BJ (cell line): ENCODE measurements at places on chromosomes 16 and 17.

DNA sequence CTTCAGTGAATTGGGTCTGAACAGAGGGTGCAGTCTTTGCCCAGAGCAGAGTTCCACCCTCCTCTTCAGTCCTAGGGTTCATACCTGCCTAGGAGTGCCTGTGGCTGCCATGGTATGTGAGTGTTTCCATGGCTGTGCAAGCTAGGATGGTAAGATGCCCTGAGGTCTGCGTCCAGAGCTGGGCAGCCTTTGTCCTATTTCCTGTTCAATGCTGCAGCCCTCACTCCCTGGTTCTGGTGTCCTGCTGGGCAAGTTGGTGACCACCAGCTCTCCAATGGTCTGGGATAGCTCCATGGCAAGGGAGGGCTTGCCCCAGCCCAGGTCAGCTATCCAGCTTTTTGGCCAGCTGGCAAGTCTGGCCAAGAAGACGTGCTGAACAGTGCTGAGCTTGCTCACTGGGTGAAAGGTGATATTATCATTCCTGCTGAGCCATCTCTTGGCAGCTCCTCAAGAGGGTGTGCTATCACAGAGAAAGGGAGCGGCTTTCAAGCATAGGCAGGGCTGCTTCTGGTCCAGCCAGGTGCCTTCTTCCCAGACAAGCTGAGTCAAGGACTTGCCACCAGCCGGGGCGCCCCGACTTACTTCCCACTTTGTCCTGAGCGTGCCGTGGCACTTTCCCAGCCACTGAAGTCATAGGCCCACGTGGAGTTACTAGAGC lies 13.0 kb upstream of the NFATC3 start:
- no peak for DNase-seq

DNA sequence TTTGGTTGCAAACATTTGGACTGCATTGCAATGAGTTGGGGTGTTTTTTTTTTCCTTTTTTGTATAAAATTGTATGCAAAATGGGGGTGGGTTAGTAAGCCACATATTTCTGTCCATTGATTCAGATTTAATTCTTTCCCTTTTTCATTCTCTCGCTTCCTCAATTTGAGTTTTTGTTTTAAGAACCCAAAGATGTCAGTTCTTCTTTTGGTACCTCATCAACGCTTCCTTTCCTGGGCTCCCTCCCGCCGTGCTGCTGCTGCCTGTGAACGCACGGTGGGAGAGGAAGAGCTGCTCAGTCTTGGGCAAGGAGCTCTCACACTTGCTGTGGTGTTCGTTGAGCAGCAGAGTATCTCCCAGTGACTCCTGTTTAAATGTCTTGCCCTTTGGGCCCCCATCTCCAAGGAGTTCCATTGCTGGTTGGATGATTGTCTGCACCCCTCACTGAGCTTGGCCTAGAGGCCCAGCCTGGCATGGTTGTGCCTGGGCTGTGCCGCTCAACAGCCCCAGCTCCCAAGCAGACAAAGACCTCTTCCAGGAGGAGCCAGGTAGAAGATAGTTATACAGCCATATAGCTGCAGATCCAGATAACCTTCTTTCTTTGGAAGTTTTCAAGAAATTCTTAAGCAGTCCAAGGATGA lies 13.6 kb downstream of the UBFD1 start:
- no peak for DNase-seq

DNA sequence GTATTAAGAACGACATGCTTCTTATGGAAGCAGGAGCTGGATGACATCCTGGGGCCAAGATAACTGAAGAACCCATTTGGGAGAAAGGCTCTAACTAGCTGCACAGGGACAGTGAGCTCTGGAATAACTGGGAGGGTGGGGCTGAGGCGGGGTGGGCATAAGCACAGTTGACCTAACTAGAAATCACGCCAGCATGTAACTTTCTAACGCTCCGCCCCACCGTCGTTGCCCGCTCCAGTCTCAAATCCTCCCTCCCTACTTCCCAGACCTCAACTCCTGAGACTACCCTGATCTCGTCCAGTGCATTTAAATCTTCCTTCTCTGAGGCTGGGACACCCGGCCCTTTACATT lies 436 bp downstream of the PHB1 start:
- no peak for DNase-seq

GRCh38 chr17:59355030-59355701 lies 23.7 kb downstream of the YPEL2 start:
- no peak for DNase-seq

- DNase-seq: no peak
Observed at GRCh38 chr16:68700120-68700519, 37.0 kb upstream of the CDH1 start.

- no peak for DNase-seq
Observed at GRCh38 chr16:66129196-66129595, 237.3 kb upstream of the CDH5 start.
